ENCODE measurements at places on chromosomes 6 and 20.

GRCh38 chr6:71420693-71421328 is 132.2 kb downstream of the OGFRL1 start:
- no peak for DNase-seq

DNA sequence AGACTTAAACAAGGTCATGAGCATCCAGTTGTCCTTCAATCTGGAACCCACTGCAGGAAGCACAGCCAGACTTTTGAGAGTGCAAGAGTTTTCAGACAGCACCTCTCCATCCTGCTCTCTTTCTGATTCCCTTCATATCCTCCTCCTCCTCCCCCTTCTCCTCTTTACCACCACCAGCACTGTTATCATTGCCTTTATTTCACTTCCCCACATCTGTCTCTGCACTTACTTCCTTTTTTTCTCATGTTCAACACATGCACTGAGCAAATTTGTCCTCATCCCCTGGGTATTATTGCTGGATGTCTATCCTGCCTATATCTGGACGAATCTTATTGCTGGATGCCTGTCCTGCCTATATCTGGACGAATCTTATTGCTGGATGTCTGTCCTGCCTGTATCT is 554.8 kb downstream of the DHX35 start:
- no peak for DNase-seq

GRCh38 chr6:2719093-2719455 is 31.6 kb downstream of the MYLK4 start:
- no peak for DNase-seq

- DNase-seq: no peak
Measured at GRCh38 chr6:41602422-41602743, 35.9 kb upstream of the MDFI start.

GRCh38 chr20:35742741-35743523 is 872 bp upstream of the RBM39 start:
- no peak for DNase-seq

DNA sequence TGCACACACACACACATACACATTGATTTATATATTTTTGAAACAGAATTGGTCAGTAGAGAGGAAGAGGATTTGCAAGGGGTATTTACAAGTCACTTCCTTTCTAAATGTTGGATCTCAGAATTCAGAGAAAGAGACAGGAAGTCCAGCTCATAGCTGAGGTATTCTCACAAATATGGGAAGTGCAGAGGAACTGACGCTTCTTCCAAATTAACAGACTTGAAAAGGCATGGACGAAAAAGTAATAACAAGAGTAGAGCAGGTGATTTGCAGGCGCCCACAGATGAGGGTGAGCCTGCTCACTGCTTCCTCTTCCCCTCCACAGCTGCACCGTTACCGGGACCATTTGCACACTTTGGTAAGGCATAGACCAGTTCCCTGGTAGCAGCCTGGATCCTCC is 246.4 kb downstream of the PHACTR1 start:
- no peak for DNase-seq

GRCh38 chr20:44247131-44247571 is at the start of gene GDAP1L1:
Gene GDAP1L1 (plus strand): TSS chr20:44247308. CDS start chr20:44247335, 27 bp downstream.
- no peak for DNase-seq

- no peak for DNase-seq
Measured at GRCh38 chr6:97231911-97232310, 51.1 kb downstream of the MMS22L start.

DNA sequence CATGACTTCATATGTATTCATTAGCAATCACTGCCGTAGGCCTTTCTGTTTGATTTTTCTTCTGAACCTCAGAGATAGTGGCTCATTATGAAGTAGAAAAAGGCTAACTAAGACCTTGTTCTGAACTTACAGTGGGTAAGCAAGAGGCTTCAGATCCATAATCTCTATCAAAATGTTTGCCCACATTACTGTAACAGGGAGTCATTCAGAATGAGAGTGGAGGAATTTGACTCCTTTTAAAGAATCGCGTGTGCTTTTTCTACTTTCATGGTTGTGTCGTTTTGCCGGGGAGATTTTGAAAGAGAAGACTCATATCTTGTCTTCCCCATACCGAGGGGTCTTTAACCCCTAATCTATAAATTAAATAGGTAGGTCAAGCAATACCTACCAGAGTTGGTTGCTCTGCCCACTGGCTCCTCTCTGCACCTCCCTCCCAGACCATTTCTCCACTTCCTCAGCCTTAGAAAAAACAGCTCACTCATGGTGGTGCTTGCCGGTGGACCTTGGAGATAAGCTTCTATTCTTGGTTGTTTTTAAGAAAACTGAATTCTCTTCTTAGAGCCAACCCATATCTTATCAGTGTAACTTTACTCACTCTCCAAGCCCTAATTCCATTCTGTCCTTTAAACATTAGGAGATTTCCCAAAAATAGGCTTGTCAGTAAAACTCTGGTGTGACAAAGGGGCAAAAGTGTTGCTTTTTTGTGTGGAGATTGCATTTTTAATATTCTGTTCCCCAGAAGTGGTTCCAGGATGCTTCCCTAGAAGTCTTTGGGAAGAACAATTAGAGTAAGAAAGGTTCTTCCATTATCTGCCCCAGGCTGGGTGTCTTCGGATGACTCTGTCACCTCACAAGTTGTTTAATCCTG is 56.6 kb downstream of the E2F3 start:
- no peak for DNase-seq

- peak; percentile 83 for DNase-seq
Measured at GRCh38 chr6:159044899-159045727, at the start of gene TAGAP. Gene TAGAP (minus strand): TSS chr6:159044991. CDS start chr6:159044146, 845 bp downstream.

- DNase-seq: no peak
Measured at GRCh38 chr20:25300496-25301170, 52.7 kb downstream of the PYGB start.

DNA sequence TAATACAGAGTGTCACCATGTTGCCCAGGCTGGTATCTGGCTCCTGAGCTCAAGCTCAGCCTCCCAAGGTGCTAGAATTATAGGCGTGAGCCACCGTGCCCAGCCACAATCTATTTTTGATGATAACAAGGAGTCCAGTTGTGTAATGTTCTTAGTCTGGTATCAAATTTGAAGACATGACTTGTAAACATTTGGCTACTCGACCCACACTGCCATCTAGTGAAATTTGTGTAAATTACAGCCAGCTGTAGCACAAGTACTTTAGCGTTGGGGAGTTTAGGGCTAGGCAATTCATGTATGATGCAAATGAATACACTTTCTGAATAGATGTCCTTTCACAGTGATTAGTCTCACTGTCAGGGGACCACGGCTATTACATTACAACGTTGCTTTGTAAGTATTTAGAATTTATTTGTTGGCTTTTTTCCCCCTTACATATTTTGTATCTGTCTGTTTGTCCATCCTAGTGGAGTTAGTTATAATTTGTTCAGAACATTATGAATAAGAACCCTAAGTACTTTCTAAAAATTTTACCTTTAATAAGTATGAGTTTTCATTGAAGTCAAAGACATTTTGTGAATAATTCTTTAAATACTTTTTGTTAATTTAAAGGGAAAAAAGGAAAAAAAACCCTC is 139.7 kb downstream of the PRDM13 start:
- peak; percentile 45 for DNase-seq

DNA sequence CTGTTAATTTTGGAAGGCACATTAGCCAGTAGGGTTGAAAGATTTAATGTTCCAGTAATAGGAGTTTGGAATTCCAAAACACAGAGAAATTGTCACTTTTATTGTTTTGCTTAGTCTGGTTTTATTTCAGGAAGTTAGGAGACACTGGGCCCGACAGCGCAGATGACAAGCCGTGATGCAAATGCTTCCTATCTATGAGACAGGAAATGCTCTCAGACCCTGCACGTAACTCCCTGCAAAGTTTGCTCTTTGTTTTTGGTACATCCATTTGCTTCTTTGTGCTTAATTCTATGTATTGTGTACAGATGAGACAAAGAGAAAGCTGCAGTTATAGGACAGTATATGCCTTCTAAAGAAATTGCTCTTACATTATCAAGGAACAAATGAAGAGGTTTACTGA is 201.6 kb upstream of the SGK1 start:
- peak; percentile 22 for DNase-seq

GRCh38 chr20:12967932-12968331 is 40.8 kb upstream of the SPTLC3 start:
- no peak for DNase-seq

DNA sequence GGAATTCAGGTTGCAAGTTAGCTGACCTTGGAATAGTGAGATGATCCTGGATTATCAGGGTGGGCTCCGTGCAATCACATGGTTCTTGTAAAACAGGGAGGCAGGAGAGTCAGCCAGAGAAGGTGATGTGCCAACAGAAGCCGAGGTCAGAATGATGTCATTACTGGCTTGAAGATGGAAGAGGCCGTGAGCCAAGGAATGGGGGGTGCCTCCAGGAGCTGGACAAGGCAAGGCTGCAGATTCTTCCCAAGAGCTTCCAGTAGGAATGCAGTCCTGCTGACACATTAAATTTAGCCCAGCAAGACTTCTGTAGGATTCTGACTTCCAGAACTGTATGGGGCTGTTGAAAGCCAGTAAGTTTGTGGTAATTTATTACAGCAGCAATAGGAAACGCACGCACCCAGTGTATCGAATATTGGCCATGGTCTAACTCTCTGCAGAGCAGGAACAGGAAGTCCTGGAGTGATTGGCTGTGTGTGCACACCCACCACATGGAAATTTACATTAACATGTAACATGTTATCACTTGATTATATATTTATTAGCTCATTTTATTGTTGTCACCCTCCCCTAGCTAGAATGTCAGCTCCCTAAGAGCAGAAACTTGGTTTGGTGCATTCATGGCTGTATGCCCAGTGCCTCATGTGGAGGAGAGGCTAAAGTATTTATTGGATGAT is 19.1 kb downstream of the SLC24A3 start:
- DNase-seq: no peak

DNA sequence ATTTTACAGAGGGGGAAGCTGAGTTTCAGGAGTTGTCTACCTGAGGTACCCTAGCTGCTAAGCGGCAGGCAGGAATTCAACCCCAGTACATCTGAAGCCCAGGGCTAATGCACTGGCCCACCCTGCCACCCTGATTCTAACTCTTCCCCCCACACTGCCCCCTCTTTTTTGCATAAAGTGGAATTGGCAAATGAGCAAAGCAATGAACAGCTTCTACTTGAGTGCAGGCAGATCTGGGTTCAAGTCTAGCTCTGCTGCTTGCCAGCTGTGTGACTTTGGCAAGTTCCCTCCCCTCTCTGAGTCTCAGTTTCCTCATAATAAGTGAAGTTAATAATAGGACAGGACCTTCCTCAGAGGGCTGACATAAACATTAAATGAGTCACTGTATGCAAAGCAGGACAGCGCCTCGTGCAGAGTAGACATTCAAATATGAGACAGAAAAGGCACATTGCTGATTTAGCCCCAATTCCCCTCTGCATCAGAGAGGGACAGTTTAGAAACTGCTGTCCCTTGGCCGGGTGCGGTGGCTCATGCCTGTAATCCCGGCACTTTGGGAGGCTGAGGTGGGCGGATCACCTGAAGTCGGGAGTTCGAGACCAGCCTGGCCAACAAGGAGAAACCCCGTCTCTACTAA is 4.7 kb downstream of the ADA start:
- DNase-seq: no peak

GRCh38 chr6:3894590-3895311 is 45.6 kb downstream of the FAM50B start:
- DNase-seq: no peak

DNA sequence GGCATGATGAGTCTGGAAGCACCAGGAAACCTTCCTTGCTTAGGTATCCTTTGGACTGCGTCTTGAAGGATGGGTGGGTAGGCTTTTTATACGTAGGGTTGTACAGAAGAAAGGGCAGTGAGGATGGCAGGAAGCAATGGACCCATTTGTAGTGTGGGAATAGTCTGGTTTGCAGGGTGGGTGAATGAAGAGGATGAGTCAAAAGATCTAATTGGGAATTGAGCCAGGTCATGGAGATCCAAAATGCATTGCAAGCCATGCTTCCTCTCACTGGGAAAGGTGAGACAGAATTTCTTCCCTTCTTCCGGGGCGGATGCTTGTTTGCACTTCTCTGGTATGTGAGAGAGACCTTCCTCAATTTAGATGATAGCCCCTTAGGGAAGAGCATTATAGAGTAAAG is 10.1 kb upstream of the BTBD3 start:
- DNase-seq: no peak

DNA sequence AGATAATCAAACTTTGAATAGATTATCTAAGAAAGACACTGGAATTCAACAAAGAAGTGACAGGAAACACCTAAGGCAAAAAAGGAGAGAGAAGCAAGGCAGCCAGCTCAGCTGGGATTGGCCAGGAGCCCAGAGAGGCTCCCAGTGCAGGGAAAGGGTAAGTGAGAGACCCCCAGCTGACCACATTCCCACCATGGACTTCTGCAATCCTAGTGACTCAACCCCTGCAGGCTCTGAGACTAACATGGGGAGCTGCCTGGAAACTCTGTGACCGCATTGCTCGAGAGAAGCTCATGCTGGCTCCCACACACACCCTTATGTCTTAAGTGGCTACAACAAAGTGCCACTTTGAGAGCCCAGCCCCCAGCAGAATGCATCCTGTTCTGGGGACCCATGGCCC is 215.1 kb downstream of the PACRG start:
- no peak for DNase-seq

DNA sequence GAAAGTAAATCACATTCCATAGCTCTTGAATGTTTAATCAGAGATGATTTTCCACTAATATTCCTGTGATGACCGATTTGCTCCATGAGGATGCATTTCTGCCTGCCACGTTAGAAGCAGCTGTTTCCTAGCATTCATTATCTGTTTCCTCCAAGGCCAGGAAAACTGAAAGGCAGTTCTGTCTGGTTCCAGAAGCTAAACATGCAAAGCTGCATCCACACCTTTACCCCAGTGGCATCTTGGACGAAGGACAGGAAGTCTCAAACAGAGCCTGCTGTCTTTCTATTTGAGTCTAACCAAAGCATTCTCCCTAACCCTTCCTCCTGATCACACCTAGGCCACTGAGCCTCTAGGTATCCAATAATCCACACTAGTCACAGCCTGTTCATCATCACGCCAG is 27.6 kb downstream of the CNKSR3 start:
- DNase-seq: no peak

DNA sequence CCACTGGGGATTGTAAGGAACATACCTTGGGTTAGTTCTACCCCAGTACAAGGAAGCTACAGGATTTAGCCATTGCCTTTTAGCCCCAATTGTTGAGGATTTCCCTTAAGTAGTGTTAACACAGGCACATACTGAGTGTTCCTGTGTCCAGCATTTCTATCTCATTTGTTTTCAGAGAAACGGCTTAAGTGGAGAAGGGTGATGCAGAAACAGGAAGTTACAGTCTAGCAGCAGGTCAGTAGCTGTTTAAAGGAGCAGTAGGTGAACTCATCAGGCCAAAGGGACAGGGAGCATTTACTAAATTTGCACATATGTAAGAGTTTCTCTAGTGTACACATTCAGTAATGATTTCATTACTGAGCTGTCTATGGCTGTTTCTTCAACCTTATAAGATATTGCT is 644.2 kb upstream of the GJE1 start:
- DNase-seq: no peak

GRCh38 chr20:50636601-50637540 is 54.5 kb downstream of the RIPOR3 start:
- DNase-seq: no peak
